ENCODE measurements at places on chromosomes 6 and 20. TPM values are rescaled to one million over a fixed set of nuclear protein-coding genes. Genes with fewer than 3 reads are reported as not detected.

DNA sequence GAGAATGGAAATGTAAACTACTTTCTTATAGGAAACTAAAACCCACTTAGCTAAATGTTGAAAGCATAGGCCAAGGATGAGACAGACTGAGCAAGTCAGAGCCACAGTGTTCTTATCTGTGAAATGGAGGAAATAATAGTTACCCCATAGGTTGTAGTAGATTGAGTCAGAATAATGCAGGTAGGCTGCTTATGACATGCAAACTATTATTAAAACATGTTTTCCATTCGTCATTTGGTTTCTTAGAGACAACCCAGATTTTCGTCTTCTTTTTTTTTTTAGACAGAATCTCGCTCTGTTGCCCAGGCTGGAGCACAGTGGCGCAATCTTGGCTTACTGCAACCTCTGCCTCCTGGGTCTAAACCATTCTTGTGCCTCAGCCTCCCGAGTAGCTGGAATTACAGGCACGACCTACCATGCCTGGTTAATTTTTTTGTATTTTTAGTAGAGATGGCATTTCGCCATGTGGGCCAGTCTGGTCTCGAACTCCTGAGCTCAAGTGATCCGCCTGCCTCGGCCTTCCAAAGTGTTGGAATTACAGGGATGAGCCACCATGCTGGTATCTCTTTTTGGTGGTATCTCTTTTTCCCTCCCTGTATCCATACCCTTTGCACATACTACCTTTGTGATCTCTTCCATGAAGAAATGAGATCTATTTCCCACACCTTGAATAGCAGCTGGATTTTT, 196.5 kb upstream of the ZNF217 start:
- DNase-seq, result no peak

DNA sequence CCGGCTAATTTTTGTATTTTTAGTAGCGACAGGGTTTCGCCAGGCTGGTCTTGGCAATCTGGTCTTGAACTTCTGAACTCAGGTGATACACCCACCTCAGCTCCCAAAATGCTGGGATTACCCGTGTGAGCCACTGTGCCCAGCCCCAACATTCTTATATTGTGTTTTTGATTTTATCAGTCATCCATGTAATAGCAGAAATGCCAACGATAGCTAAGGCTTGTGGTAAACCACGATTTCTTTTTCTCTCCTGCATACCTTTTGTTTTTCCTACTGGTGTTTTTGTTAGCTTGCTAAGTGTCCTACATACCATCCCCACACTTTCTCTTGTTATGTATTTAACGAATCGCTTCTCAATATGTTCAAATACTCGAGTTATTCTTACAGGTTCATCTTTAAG, 12.1 kb downstream of the PHACTR2 start:
- no peak for DNase-seq

- no peak for DNase-seq
Measured at GRCh38 chr6:128505603-128506002, 14.8 kb downstream of the PTPRK start.

GRCh38 chr20:18477821-18478220, 10.6 kb downstream of the POLR3F start:
- no peak for DNase-seq

GRCh38 chr6:14426281-14426680, 308.7 kb downstream of the CD83 start:
- DNase-seq, result no peak

- DNase-seq, result no peak
Measured at GRCh38 chr6:119119989-119120388, 41.5 kb upstream of the FAM184A start.

NT5DC1 gene
- 26.1 TPM for total RNA-seq

DNA sequence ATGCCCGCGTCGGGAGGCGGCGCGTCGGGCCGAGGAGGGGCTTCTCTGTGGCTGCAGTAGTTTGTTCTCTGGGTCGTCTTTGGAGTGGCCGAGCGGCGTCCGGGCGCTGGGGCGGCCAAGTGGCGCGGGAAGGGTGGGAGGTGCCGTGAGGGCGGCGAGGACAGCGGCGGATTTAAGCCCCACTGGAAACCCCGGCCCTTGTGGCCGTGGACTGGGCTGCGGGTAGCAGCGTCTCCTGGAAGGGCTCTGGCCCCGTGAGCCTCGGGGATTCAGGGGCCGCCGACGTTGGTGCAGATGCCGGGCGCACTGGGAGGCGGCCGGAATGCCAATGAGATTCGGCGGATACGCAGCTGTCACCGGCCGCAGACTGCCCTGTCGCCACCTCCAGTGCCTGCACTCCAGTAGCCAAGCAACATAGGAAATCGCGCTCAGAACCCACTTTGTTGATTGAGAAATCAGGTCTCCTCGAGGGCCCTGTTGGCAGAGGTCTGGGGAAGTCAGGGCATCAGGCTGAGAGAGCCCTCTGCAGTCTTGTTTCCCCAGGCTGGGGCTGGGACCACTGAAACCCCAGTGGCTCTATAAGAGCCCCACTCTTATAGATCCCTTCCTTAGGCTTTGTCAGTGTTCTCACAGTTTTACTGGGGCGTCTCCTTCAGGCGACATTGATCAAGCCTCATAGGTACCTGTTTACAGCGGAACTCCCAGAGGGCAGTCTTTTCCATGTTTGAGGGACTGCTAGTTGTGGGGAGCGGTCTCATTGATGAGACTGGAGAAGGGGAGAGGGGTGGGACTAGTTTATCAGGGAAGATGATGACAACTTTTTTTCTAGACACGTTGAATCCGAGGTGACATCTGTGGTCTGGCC, 642 bp downstream of the GZF1 start:
- DNase-seq, result peak; percentile 80

GRCh38 chr6:70270287-70271005, 32.4 kb downstream of the COL9A1 start:
- DNase-seq, result no peak

CALHM4 gene
- not detected for total RNA-seq
